ENCODE measurements at places on chromosomes 2 and 18. TPM values are rescaled to one million over a fixed set of nuclear protein-coding genes. Genes with fewer than 3 reads are reported as not detected.

The KCNIP3 gene
- 1.6 TPM for total RNA-seq

The UBXN4 gene
- 60.5 TPM for total RNA-seq

The RTP5 gene
- not detected for total RNA-seq

The EMILIN2 gene
- total RNA-seq, result 0.68 TPM

The CERS6 gene
- 52.6 TPM for total RNA-seq

The SLC14A1 gene
- not detected for total RNA-seq

The SP9 gene
- not detected for total RNA-seq

The HJURP gene
- total RNA-seq, result under 0.01 TPM

The ERBB4 gene
- not detected for total RNA-seq
